ENCODE measurements at places on chromosomes 5 and 9.

DNA sequence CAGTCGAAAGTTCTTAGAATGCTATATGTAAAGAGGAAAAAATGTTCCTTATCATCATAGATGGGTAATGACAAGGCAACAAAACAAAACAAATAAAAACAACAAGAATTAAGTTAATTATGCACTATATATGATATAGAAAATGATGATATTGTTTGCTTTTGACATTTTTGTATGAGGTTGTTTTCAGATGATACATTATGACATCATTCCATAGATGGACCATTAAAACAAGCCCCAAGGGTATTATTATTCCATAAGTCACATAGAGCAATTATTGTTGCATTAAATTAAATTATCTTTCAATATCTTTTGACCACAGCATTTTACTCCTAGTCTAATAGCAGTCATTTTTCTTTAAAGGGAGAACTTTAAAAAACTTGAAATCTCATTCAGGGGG is 56.5 kb upstream of the RICTOR start:
- no peak for DNase-seq

- no peak for DNase-seq
Measured at GRCh38 chr9:128912270-128912853, 8.4 kb upstream of the PHYHD1 start.

- DNase-seq, result no peak
Measured at GRCh38 chr9:2299156-2299842, 284.2 kb downstream of the SMARCA2 start.

GRCh38 chr9:6733831-6734230 is 23.9 kb upstream of the KDM4C start:
- no peak for DNase-seq

DNA sequence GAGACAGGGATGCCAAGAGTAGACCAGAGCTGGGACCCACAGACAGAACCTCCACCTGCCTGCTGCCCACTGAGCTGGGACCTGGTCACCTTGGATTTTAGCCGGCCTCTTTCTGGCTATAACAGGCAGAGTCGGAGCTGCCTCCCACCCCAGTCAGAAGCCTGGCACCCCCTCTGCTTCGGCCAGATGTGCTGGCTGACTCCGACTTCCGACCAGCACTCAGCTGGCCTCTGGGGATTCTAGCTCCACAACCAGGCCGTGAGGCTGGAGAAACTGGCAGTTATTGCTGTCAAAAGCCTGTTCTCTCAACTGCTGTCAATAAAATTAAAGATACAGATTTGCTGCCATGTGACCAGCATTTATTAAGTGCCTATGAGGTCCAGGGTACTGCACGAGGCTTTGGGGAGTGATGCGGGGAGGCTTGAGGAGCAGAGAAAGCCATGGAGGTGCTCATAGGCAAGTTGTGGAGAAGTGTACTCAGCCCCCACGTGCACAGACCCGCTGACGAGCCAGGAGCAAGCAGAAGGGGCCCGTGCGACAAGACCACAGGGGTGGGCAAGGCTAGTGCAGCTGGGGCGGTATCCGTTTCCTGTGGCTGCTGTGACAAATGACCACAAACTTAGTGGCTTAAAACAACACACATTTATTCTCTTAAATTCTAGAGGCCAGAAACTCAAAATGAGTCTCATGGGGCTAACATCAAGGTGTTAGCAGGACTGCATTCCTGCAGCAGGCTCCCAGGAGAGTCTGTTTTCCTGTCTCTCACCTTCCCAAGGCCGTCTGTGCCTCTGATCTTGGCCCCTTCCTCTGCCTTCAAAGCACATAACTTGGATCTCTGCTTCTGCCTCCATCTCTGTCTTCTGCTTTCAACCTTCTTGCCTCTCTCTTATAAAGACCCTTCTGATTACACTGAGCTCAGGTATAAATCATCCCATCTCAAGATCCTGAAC is 13.1 kb downstream of the GFI1B start:
- no peak for DNase-seq

- DNase-seq, result no peak
Measured at GRCh38 chr5:173291722-173292658, 36.2 kb downstream of the STC2 start.

- no peak for DNase-seq
Measured at GRCh38 chr5:95892784-95893354, 68.8 kb downstream of the ELL2 start.

GRCh38 chr9:137044502-137045177 is 1.3 kb downstream of the NPDC1 start:
- no peak for DNase-seq

Data from T-helper 17 cell (primary cell).